Panc1 (cell line): ENCODE measurements at places on chromosomes 11 and 22. TPM values are rescaled to one million over a fixed set of nuclear protein-coding genes. Genes with fewer than 3 reads are reported as not detected.

DNA sequence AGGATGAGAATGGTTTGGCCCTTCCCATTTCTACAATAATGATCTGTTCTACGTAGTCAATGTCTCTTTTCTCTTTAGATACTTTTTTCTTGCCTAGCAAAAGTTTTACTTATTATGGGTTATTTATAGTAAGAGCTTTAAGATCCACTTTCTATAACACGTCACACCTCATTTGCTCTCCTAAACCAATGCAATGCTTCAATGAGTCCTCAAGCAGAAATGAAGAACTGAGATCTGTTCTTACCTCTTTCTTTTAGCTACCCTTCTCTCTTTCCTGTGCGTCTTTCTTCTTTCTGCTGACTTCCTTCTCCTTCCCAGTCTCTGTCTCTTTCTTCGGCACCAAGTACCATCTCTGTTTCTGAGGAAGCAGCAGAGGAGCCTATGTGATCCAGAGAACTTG lies 61.8 kb downstream of the SNX19 start:
- no peaks in the 10 kb centered on the region for H3K36me3 ChIP-seq
- DNase-seq: no peak
- H3K27ac ChIP-seq: no peak overlapping the region

DNA sequence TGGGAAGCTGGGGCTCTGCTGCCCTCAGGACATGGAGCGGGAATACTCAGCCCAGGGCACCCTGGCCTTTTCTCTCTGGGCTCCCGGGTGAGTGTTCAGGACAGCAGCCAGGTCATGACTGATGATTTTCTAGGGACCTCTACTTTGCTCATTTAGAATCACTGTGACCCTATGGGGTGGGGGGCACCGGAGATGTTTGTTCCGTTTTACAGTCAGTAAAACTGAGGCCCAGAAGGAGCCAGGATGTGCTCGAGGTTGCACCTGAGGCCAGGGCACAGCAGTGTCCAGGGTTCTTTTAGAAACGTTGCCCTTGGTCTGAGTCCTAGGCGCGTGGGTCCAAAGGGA lies 48.1 kb downstream of the SMIM38 start:
- H3K4me1 ChIP-seq: no peaks in the 10 kb centered on the region
- no peak overlapping the region for H3K4me3 ChIP-seq
- H3K36me3 ChIP-seq: no peaks in the 10 kb centered on the region
- no peaks in the 10 kb centered on the region for H3K27me3 ChIP-seq

MRGPRX3 gene
- not detected for total RNA-seq

DNA sequence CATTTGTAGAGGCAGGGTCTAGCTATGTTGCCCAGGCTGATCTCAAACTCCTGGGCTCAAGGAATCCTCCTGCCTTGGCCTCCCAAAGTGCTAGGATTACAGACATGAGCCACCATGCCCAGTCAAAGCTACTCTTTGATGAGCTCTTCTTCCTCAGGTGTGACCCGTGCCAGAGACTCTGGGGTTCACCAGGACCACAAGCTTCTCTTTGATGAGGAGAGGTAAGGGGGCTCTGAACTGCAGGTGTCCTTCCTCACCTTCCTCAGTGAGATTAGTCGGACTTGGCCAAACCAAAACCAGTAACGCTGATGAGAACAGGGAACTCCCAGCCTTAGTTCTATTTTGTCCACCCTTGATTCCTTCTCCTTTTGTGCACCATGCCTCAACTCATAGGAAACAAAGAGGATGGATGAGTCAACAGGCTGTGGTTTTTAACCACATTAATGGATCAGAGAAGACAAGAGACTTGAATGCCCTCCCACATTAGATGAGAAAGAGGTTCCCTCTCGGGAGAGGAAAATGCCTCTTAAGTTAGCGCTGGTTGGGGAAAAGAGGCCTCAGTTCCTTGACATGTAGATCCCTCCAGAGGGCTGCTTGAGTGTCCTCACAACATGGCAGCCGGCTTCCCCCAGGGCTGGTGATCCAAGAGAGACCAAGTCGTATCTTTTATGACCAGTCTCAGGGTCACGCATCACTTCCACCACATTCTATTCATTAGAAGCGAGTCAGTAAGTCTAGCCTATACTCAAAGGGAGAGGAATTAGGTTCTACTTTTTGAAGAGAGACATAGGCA lies 25.7 kb upstream of the CTR9 start:
- H3K4me1 ChIP-seq: no peaks in the 10 kb centered on the region
- H3K4me3 ChIP-seq: no peak overlapping the region
- no peak for DNase-seq
- no peaks in the 10 kb centered on the region for H3K27me3 ChIP-seq

CDON gene
- 17.1 TPM for total RNA-seq

DNA sequence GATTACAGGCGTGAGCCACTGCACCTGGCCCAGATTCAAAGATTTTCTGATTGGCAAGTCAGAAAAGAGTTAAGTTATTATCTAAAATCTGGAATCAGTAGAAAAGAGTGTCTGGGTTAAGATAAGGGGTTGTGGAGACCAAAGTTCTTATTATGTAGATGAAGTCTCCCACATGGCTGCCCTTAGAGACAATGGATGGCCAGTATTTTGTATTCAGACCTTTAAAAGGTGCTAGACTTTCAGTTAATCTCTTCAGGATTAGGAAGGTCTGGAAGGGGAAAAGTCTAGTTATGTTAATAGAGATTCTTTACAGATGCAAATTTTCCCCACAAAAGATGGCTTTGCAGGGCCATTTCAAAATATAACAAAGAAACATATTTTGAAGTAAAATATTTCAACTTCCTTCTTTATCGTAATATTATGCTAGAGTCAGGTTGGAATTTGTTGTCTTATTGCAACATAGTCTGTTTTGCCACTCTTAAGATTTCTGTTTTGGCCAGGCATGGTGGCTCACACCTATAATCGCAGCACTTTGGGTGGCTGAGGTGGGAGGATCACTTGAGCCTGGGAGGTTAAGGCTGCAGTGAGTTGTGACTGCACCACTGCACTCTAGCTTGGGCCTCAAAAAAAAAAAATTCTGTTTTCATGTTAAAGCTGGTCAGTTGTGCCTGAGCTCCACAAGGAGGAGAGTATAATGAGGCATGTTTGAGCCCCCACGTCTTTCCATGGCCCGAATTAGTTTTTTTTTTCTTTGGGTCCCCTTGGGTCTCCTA lies 14.0 kb downstream of the GRAMD1B start:
- no peak overlapping the region for H3K4me3 ChIP-seq
- DNase-seq: no peak
- H3K36me3 ChIP-seq: no peaks in the 10 kb centered on the region
- H3K27me3 ChIP-seq: no peaks in the 10 kb centered on the region
- no peaks in the 10 kb centered on the region for H3K4me1 ChIP-seq

GRCh38 chr11:79960461-79960860 lies 519.6 kb upstream of the TENM4 start:
- H3K4me1 ChIP-seq: no peaks in the 10 kb centered on the region
- H3K27ac ChIP-seq: no peak overlapping the region
- H3K27me3 ChIP-seq: no peaks in the 10 kb centered on the region
- H3K4me3 ChIP-seq: no peak overlapping the region
- no peaks in the 10 kb centered on the region for H3K36me3 ChIP-seq
- no peak for DNase-seq

EHF gene
- total RNA-seq: 0.51 TPM

GRCh38 chr11:45250035-45250718 lies 36.0 kb downstream of the SYT13 start:
- H3K27me3 ChIP-seq: peaks cover 6% of the 10 kb centered on the region; the same call in 1 of the 2 replicates
- H3K4me3 ChIP-seq: no peak overlapping the region
- H3K36me3 ChIP-seq: no peaks in the 10 kb centered on the region
- H3K27ac ChIP-seq: no peak overlapping the region
- DNase-seq: no peak
- no peaks in the 10 kb centered on the region for H3K4me1 ChIP-seq

RAB39A gene
- 3.3 TPM for total RNA-seq

- no peaks in the 10 kb centered on the region for H3K36me3 ChIP-seq
- no peak overlapping the region for H3K4me3 ChIP-seq
- H3K27me3 ChIP-seq: no peaks in the 10 kb centered on the region; the same call in 1 of the 2 replicates
- no peak for DNase-seq
Observed at GRCh38 chr22:32967386-32968101, 90.6 kb downstream of the SYN3 start.

GRCh38 chr11:102794382-102794781 lies 3.6 kb downstream of the MMP1 start:
- H3K36me3 ChIP-seq: no peaks in the 10 kb centered on the region
- no peak overlapping the region for H3K27ac ChIP-seq
- no peaks in the 10 kb centered on the region for H3K4me1 ChIP-seq
- H3K4me3 ChIP-seq: no peak overlapping the region
- no peak for DNase-seq

C11orf86 gene
- 0.28 TPM for total RNA-seq

- no peaks in the 10 kb centered on the region; the same call in 1 of the 2 replicates for H3K36me3 ChIP-seq
- no peaks in the 10 kb centered on the region for H3K27me3 ChIP-seq
Observed at GRCh38 chr22:17726928-17727897, 47.1 kb downstream of the BID start.

ANO5 gene
- 1.7 TPM for total RNA-seq

DNA sequence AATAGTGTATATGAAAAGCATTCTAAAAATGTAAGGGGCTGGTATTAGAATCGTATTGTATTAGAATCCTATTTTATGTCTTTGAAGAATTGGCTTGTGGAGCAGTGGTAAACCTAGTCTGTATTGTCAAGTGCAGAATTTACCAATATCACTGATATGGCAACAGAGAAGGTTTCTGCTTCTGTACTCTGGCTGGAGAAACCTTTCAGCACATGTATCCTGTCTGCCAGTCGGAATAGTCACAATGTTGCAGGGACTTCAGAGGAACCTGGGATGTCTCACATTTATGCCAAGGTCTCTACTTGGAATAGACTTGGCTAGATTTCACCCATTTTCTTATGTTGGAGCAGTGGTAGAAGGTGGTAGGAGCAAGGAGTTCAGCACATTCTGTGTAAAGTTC lies 4.4 kb downstream of the MTMR3 start:
- H3K4me3 ChIP-seq: no peak overlapping the region
- DNase-seq: no peak
- peaks cover 11% of the 10 kb centered on the region for H3K4me1 ChIP-seq
- H3K36me3 ChIP-seq: no peaks in the 10 kb centered on the region

GRCh38 chr11:22339611-22340010 lies 1.4 kb downstream of the SLC17A6 start:
- peaks cover 4% of the 10 kb centered on the region for H3K27me3 ChIP-seq
- no peaks in the 10 kb centered on the region for H3K4me1 ChIP-seq
- DNase-seq: no peak

GRCh38 chr22:19169947-19170318 lies 8.6 kb downstream of the SLC25A1 start:
- DNase-seq: no peak
- H3K27me3 ChIP-seq: no peaks in the 10 kb centered on the region; the same call in 1 of the 2 replicates
- H3K4me1 ChIP-seq: peaks cover 24% of the 10 kb centered on the region

PTDSS2 gene
- 103 TPM for total RNA-seq

CRYBB3 gene
- 0.67 TPM for total RNA-seq

DNA sequence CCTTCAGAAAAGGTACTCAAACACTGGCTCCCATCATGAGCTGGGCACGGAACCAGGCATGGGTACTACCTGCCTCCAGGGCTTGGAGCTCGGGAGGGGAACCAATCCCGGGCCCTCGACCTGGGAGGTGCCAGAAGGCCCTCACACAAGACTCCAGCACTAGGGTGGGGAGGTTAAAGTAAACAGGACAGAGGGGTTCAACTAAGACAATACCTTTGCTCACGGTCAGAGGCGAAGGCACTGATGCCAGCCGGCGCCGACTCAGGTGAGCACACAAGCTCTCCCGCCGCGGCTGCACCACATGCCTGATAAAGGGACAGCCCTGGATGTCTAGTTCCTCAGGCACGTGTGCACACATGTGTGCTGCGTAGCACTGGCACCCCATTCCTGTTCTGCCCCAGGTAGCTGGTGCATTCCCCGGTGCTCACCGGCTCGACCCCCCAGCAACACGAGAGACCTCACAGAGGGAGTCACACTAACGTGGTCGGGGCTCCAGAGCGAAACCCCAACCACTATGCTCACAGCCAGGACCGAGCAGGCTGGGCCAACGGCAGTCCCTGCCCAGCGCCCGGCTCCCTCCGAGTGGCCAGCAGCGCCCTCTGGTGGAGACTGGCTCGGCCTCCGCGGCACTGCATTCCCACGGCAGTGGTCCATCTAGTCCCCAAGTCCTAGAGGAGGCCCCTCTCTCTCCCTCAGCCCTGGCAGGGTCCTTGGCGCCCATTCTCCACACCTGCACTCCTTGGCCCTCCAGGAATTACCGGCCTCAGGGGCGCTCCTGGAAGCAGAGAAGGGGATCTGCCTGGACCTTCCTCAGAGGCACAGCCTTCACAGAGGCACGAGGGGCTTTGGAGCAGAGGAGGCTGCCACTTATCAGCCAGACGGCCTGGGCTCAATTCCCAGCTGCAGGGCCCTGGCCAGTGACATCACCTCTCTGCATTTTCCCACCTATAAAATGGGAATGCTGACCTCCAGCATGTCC lies 28.8 kb upstream of the MOB2 start:
- no peaks in the 10 kb centered on the region for H3K27me3 ChIP-seq
- DNase-seq: peak; percentile 22
- no peak overlapping the region for H3K4me3 ChIP-seq
- H3K4me1 ChIP-seq: peaks cover 37% of the 10 kb centered on the region

POLD3 gene
- 31.7 TPM for total RNA-seq

OR8D4 gene
- total RNA-seq: not detected

GRCh38 chr11:5137996-5138395 lies at the start of gene OR52A5:
TSS of gene OR52A5 (minus strand) at chr11:5138356. CDS start at chr11:5132642, 5,714 bp downstream.
- no peak within 1 kb of the TSS for H3K4me3 ChIP-seq
- H3K4me1 ChIP-seq: no peaks in the 10 kb centered on the region
- no peak within 1 kb of the TSS for H3K27ac ChIP-seq
- no peaks in the 10 kb centered on the region for H3K36me3 ChIP-seq

- H3K27me3 ChIP-seq: no peaks in the 10 kb centered on the region
- H3K4me3 ChIP-seq: no peak overlapping the region
- H3K27ac ChIP-seq: no peak overlapping the region
- DNase-seq: no peak
Observed at GRCh38 chr11:2943711-2944118, 14.5 kb upstream of the PHLDA2 start.

DNA sequence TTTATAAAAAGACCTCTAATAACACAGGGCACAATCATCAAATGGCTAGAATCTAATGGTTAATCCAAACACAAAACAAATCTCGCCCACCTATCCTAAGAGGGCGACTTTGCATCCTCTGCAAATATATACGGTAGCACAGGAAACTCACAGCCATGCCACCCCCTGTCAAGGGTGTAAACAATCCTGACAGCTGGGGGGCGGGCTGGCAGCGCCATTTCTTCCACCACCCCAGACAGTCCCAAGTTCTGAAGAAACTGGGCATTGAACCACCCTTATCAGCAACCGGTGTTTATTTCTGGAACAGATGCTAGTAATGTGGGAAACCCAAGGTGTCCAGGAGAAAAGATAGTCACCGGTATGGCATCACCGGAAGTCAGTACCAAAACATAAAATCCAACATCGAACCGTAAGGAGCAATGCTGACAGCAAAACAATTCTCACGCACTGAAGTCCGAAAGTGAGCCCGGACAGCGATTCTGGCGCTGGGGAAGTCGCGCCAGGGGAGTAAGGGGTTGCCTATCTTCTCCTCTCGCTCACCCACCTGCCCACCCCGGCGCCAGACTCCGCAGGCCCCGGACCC lies 825 bp downstream of the FBXO3 start:
- DNase-seq: no peak
- no peaks in the 10 kb centered on the region for H3K27me3 ChIP-seq
- H3K36me3 ChIP-seq: peaks cover 3% of the 10 kb centered on the region
- peak overlapping the region; percentile 65 for H3K27ac ChIP-seq
- peaks cover 13% of the 10 kb centered on the region for H3K4me1 ChIP-seq

POLDIP3 gene
- 46.6 TPM for total RNA-seq

GRCh38 chr11:18455686-18456372 lies at the start of gene LDHAL6A:
TSS of gene LDHAL6A (plus strand) at chr11:18455856. CDS start at chr11:18456681, 825 bp downstream.
- no peak for DNase-seq
- no peaks in the 10 kb centered on the region for H3K27me3 ChIP-seq
- H3K4me3 ChIP-seq: no peak within 1 kb of the TSS
- no peaks in the 10 kb centered on the region for H3K36me3 ChIP-seq
- H3K4me1 ChIP-seq: peaks cover 5% of the 10 kb centered on the region; the same call in 1 of the 2 replicates
- H3K27ac ChIP-seq: no peak within 1 kb of the TSS

GRCh38 chr11:134471087-134471715 lies 59.2 kb upstream of the B3GAT1 start:
- no peaks in the 10 kb centered on the region for H3K36me3 ChIP-seq
- no peak overlapping the region for H3K27ac ChIP-seq
- H3K4me1 ChIP-seq: no peaks in the 10 kb centered on the region
- DNase-seq: no peak
